Right renal pelvis (tissue), 4 donors: ENCODE measurements at places on chromosomes 3 and 15.

GRCh38 chr15:66865622-66866611 lies 163.9 kb downstream of the SMAD6 start:
- no peak for DNase-seq

- DNase-seq = no peak
These were observed 264.4 kb downstream of the TIGIT start for GRCh38 chr3:114558271-114558670.

GRCh38 chr15:70643783-70644125 lies 119.6 kb downstream of the UACA start:
- no peak for DNase-seq

DNA sequence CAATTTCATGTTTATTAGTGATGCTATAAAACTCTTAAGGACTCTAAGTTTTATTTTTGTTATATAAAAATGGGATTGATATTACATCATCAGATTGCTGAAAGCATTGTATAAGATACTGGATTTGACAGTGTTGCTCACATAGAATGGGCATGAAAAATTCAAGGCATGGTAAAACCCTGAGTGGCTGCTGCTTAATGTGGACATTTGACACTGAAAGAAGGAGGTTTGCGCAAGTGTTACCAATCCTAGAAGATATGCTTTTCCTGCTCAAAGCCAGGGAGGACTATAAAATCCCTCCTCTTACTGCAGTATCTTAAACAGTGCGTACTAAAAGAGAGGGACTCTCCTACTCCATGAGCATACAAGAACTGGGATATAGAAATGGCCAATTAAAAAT lies 65.8 kb upstream of the PTX3 start:
- no peak for DNase-seq

GRCh38 chr3:172658344-172659245 lies 52.3 kb downstream of the NCEH1 start:
- DNase-seq = no peak

DNA sequence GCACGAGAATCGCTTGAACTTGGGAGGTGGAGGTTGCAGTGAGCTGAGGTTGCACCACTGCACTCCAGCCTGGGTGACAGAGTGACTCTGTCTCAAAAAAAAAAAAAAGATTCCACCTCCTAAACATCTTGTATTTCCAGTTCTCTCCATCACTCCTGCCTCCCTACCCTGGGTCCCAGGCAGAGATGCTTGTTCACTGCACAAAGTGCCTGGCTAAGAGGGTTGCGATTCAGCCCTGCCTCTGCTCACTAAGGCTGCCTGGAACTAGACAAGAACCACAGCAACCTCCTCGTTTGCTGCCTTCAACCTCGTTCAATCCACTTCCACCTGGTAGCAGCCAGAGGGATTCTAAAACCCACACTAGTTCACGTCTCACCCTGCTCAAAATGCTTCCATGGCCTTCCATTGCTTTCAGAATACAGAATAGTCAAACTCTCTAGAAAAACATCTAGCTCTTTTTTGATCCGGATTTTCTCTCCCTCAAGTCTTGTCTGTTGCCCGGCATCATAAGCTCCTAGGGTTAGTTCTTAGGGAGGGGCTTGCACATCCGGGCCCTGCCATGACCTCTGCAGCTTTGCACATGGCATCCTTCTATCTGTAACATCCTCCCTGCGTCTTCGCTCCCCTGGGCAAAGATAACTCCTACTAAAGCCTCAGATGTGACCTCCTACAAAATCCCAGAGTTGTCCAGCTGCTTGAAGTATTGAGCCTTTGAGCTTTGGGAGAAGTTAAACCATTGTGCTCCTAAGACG lies 1.0 kb upstream of the MCM2 start:
- DNase-seq = no peak

DNA sequence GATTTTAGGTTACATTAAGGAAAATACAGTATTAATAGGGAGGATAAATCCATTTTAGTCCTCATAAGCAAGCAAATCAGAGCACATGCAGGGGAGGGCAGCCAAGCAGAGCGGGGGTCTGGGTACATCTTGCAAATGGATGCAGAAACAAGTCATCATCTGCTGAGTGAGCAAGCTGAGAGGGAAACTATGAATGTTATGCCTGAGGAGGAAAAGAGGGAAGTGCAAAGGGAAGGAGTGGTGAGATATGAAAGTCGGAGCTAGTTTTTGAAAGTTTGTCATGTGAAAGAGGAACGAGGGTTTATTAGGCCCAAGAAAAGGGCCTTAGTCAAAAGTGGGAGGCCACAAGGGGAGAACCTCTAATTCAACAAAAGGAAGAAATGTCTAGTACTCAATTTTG lies 15.4 kb downstream of the PTX3 start:
- no peak for DNase-seq

- no peak for DNase-seq
These were observed 38.1 kb upstream of the ZBTB38 start for GRCh38 chr3:141330235-141330634.

DNA sequence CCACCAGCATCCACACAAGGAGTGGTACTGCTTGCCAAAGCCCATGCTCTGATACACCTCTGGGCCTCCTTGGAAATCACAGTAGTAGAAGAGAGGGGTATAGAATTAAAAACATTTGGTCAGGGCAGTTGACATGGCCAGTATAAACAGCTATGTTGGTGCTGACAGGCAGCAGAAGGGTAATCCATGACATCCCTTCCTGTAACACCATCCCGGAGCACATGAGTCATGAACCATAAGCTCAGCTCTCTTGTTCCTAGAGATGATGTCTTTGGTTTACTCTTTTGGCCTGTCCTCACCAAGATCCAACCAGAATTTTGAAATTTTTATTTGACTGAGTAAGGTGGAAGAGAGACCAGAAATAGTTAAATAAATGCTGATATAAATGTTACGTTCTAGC lies 132.6 kb upstream of the CTDSPL start:
- no peak for DNase-seq

DNA sequence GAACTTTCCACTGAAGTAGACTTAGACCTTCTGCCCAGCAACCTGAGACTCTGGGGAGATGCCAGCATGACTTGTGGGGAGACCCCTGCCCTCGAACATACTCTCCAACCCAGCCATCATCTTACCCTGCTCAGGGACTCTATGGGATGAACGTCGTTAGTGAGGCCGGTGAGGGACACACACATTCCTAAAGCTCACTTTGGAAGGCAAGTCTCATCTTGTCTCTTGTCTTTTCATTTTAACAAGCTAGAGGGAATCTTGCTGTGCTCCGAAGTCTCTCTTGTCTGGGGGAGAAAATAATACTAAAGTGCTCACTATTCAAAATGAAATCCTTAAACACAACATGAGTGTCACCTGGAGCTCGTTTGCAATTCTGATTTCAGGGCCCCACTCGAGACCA lies 239.5 kb upstream of the HES1 start:
- DNase-seq = no peak

GRCh38 chr3:123692041-123692440 lies 107.2 kb upstream of the HACD2 start:
- DNase-seq = no peak

- no peak for DNase-seq
These were observed 651.2 kb downstream of the DIPK2A start for GRCh38 chr3:144622845-144623244.

GRCh38 chr15:92889390-92890107 lies 10.6 kb upstream of the CHD2 start:
- DNase-seq = no peak

DNA sequence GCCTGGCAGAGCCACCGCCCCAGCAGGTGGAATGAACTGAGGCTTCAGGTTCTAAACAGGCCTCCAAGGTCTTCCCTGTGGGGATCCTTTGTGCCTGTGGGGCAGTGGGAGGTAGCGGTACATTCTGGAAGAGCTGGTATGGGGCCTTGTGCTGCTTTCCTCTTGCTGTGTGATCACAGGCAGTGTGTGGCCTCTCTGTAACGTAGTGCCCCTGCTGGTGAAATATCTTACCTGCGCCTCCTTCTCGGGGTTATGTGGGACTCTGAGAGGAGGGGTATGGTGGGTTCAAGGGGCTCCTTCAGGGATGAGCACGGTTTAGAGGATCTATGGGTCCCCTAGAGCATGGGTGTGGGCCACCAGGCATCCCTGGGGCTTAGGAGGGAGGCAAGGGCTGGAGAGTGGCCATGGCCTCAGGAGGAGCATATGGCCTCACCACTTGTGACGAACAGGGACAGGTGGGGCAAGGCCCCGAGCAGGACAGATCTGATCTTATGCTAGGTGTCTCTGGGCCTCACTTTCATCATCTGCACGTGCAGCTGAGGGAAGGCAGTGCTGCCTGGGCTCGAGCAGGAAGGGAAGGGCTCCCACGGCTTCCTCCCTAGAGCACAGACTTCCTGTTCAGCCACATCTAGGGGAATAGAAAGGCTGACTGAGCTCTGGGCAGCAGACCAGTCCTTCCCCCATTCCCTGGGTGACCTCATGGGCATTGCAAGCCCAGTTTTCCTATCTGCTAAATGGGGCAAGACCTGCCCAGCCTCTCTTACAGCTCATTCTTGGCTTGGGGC lies 1.9 kb upstream of the ALS2CL start:
- DNase-seq = no peak

DNA sequence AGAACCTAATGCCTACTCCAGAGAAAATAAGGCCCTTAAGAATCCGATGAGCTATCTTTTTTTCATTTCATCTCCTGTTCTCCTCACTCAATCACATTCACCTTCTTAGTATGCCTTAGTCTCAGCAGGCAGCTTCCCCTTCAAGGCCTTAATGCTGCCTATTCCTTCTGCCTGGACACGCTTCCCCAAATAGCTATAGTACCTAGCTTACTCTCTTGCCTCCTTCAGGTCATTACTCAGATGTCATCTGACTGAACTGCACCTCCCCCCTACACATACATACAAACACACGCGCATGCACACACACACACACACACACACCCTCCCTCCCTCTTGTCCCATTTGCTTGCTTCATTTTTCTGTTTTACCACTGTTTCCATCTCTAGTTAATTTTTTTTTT lies 191.5 kb upstream of the MLF1 start:
- no peak for DNase-seq

- DNase-seq = peak; percentile 5
These were observed 377.7 kb downstream of the IL20RB start for GRCh38 chr3:137335478-137335877.

- DNase-seq = peak; percentile 20
These were observed 357.8 kb downstream of the OCA2 start for GRCh38 chr15:27741226-27741860.

DNA sequence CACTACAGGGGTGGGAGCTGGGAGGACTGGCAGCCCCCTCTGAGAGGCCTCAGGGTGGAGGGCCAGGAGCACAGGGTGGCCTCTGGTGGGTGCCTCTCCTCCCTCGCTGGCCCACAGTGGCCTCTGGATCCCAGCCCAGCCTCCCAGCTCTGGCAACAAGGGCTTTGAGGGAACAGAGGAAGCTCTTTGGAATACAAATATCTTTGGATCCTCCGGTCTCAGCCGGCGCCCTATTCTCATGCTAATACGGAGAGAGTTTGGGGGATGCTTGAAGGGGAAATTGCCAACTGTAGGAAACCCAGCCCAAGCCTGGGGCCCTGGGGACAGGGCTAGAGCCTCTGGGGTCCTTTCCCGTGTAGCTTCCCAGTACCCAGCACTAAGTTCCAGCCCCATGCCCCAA lies 33.4 kb upstream of the INSYN1 start:
- DNase-seq = no peak

DNA sequence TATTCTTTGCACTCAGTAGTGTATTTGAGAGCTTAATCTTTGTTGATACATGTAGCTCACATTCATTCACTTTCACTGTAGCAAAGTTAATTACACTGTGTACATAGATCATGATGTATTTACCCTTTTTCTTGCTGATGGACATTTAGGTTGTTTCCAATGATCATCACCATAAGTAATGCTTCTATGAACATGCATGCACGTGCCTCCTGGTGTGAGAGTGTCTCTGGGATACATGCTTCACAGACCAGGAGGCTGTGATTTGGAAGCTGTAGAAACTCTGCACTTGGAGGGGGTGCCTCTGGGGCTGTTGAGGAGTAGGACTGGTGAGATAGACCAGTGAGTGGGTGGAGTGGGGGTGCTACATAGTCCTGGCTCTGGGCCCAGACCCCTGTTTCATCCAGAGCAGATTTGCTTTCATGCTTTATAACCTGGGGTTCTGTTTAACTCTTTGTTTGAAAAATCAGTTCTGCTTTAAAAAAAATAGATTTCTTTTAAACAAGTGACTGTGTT lies 18.2 kb upstream of the SMAD3 start:
- no peak for DNase-seq

- no peak for DNase-seq
These were observed 30.4 kb upstream of the UMPS start for GRCh38 chr3:124699686-124700396.

DNA sequence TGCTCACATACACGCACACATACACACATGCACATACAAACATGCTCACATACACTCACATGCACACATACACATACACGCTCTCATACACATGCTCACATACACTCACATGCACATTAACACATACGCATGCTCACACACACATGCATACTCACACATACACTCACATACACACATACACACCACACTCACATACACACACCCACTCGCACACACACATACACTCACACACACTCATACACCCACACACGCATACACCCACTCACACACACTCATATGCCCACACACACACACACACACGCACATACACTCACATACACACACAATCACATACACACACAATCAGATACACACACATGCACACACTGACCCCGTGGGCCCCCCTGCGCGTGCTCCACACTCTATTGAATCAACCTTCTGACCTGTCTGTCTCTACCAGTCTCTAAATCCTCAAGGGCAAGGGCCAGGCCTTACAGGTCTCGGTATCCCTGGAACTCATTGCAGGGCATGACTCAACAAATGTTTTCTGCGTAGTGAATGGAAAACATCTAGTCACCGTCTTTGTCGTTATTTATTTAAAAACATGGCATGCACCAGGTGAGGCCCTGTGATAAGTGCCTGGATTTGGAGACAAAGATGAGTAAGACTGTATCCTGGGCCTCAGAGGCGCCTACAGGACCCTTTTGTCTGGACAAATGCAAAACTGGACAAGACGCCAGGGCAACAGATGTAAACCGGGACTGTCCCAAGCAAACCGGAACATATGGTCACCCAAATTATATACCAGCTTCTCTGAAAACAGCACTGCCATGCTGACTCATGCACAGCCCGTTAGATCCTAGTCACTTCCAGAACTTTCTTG lies 41.8 kb downstream of the GRK7 start:
- DNase-seq = no peak
